ENCODE measurements at places on chromosomes 1 and 21.

- DNase-seq = no peak
Observed at GRCh38 chr1:50940291-50940690, 19.8 kb downstream of the FAF1 start.

GRCh38 chr1:37064039-37064438, 29.7 kb upstream of the GRIK3 start:
- DNase-seq = no peak

- peak; percentile 46 for DNase-seq
Observed at GRCh38 chr1:155082301-155083051, 3.8 kb downstream of the EFNA3 start.

DNA sequence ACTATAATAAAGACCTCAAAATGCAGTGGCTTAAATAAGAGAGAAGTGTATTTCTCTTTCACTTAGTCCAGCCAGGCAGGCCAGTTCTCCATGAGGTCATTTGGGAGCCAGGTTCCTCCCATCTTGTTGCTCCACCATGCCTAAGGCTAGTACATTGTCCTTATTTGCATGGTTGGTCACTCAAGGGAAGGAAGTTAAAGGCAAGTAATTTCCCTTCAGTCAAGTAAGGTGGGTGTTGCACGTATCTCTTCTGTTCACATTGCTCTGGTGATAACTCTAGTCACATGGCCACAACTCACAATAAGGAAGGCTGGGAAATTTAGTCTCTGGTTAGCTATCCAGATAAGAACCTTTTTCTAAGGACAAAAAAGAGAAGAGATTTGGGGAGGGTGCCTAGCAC, 27.2 kb upstream of the TADA1 start:
- no peak for DNase-seq

- no peak for DNase-seq
Observed at GRCh38 chr1:7553042-7553690, 217.9 kb upstream of the VAMP3 start.

Measured in activated naive CD4-positive, alpha-beta T cell treated with Interleukin-2 at 50 U/mL for 16 hours (primary cell).